ENCODE measurements at places on chromosomes 4 and X. TPM values are rescaled to one million over a fixed set of nuclear protein-coding genes. Genes with fewer than 3 reads are reported as not detected.

The MAGEA2 gene
- total RNA-seq, result not detected

The SLC25A5 gene
- total RNA-seq, result 237 TPM

The CLCN5 gene
- total RNA-seq, result 13.6 TPM

The XAGE1A gene
- 29.7 TPM for total RNA-seq

The AMBN gene
- not detected for total RNA-seq

The EPHA5 gene
- 2.2 TPM for total RNA-seq

The NSG1 gene
- 88.8 TPM for total RNA-seq
